Neural crest cell (in vitro differentiated cells): ENCODE measurements at places on chromosomes 12 and 14. TPM values are rescaled to one million over a fixed set of nuclear protein-coding genes. Genes with fewer than 3 reads are reported as not detected.

The PPP1R36 gene
- 0.33 and 1.1 TPM in 2 replicates for total RNA-seq

The LHX5 gene
- total RNA-seq = 1.5 and 1.8 TPM in 2 replicates

- no peak overlapping the region for H3K4me3 ChIP-seq
- H3K4me1 ChIP-seq = peaks cover 24% of the 10 kb centered on the region
- DNase-seq = no peak
- H3K27ac ChIP-seq = no peak overlapping the region
- no peaks in the 10 kb centered on the region for H3K27me3 ChIP-seq
Measured at GRCh38 chr12:70757830-70758493, 120.7 kb upstream of the PTPRB start.

The PPM1H gene
- 3.5 and 3.7 TPM in 2 replicates for total RNA-seq

The LRRC10 gene
- not detected in 2 replicates for total RNA-seq

DNA sequence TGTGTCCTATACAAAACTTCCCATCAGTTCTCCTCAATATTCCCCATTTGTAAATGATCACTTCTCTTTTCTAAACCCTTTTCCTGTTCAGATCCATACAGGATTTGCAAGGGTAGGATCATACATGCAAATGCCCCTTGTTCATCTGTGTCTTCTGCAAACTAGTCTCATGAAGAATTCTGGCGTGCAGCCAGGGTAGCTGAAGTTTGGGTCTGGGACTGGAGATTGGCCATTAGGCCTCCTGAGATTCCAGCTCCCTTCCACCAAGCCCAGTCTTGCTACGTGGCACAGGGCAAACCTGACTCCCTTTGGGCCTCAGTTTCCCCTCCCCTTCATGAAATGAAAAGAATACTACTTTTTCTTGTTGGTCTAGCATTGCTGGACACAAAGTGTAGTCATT, 11.3 kb downstream of the C3AR1 start:
- DNase-seq = no peak
- no peaks in the 10 kb centered on the region for H3K27me3 ChIP-seq
- H3K4me3 ChIP-seq = no peak overlapping the region
- H3K4me1 ChIP-seq = peaks cover 10% of the 10 kb centered on the region
- H3K27ac ChIP-seq = no peak overlapping the region
- H3K36me3 ChIP-seq = peaks cover 7% of the 10 kb centered on the region

The GXYLT1 gene
- total RNA-seq = 17.8 and 18.4 TPM in 2 replicates

The GCH1 gene
- total RNA-seq = 3.8 and 4.3 TPM in 2 replicates

GRCh38 chr14:52442166-52442565, 110.1 kb downstream of the TXNDC16 start:
- no peak for DNase-seq
- H3K4me1 ChIP-seq = no peaks in the 10 kb centered on the region
- no peak overlapping the region for H3K27ac ChIP-seq
- no peak overlapping the region for H3K4me3 ChIP-seq

- H3K4me3 ChIP-seq = no peak overlapping the region
- H3K36me3 ChIP-seq = peaks cover 4% of the 10 kb centered on the region
- peaks cover 40% of the 10 kb centered on the region for H3K27me3 ChIP-seq
- DNase-seq = no peak
Measured at GRCh38 chr14:105128059-105128458, 40.5 kb downstream of the JAG2 start.

GRCh38 chr12:71938728-71939385, at the start of gene TPH2:
Gene TPH2, plus strand, starts transcription at chr12:71938845. Its CDS starts 142 bp downstream, at chr12:71938987.
- no peaks in the 10 kb centered on the region for H3K36me3 ChIP-seq
- peaks cover 59% of the 10 kb centered on the region for H3K27me3 ChIP-seq
- no peaks in the 10 kb centered on the region for H3K4me1 ChIP-seq
- no peak within 1 kb of the TSS for H3K4me3 ChIP-seq
- peak; percentile 90 for DNase-seq

GRCh38 chr14:46581036-46581671, 70.4 kb downstream of the RPL10L start:
- no peak overlapping the region for H3K4me3 ChIP-seq
- DNase-seq = peak; percentile 53
- peaks cover 5% of the 10 kb centered on the region for H3K4me1 ChIP-seq
- H3K36me3 ChIP-seq = no peaks in the 10 kb centered on the region
